Common myeloid progenitor, CD34-positive (primary cell): ENCODE measurements at places on chromosomes 6 and 20.

DNA sequence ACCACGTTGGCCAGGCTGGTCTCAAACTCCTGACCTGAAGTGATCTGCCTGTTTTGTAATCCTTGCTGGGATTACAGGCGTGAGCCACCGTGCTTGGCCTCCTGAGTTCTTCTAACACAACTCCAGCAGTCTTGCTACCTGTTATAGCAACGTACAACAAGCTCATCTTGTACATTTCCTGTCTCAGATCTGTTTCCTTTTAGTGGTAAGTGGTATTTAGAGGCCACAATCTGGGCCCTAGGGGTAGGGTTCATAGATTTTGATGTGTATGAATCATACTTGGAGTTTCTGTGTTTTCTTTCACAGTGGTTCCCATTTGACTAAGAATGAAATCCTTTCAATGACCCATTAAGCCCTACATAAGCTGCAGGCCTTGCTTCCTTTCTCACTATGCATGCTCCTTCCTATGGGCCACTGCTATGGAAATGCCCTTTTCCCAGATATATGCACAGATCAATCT is 27.1 kb upstream of the SYNCRIP start:
- DNase-seq, result peak; percentile 87

DNA sequence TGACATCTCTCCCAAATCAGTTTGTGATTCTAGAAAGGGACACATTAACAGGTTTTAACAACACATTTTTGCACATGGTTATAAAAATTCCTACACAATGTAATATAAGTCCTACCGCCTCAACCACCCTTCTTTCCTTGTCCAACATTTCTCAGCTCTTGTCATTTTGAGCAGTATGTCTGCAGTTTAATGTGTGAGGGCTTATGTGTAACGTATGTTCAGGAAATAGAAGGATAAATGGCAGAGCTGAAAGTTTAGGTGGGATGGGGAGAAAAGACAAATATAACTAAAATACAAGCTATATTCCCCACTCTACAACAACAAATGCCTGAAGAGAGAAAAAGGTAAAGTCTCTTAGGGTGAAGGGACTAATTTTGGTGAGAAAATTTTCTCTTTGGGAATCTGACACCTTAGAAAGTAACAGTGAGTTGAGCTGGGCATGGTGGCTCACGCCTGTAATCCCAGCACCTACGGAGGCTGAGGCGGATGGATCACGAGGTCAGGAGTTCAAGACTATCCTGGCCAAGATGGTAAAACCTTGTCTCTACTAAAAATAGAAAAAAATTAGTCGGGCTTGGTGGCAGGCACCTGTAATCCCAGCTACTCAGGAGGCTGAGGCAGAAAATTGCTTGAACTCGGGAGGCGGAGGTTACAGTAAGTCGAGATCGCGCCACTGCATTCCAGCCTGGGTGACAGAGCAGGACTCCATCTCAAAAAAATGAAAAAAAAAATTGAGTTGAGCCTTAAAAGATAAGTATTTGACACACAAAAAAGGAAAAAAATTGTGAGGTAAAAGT is 5.1 kb downstream of the PNRC1 start:
- DNase-seq, result no peak

DNA sequence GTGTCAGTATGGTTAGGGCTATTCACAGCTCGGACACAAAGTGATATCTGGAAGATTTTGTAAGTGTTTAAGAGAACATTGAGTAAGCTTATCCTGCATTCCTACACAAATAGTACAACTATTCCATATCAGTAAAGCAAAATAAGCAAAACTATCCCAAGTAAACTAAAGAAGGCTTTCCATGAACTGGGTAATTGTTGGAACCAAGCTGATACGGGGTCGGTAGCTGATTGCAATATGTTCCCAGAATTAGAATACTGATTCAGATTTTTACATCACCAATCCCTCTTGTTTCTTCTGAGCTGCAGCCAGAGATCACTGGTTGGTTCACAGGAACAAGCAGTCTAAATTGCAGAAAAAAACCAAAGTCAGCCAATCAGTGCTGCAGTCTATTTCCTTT is 54.1 kb downstream of the CDS2 start:
- DNase-seq, result no peak

DNA sequence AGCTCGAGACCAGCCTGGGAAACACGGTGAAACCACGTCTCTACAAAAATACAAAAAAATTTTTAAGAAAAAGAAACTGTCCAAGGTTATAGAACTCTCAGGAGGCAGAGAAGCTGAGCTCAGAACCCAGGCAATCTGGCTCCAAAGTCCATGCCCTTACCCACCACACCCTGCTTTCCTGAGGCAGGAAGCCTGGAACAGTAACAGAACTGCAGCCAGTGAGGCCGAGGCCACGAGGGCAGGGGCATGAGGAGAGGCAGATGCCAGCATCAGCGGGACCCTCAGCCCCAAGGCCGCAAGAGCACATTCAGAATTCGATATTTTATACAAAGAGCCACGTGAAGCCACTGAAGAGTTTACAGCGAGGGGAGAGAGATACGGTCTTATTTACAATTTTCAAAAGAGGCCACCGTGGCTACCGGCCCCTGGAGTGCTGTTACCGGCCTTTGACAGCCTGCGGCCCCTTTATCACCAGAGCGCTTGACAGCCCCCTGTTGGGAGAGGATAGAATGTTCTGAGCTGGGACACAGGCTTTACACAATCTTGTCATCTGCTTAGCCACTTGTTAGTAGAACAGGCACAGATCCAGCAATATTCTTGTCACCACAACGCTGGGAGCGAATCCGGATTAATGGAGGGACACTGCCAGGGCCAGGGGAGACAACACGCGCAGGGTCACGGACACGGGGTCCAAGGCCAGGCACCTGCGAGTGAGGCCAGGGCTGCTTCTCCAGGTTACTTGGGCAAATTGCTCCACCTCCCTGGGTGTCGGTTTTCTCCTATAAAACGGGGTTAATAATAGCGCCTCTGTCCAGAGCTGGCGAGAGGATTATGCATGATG is 5.6 kb downstream of the SPATA2 start:
- no peak for DNase-seq

- DNase-seq, result no peak
Observed at GRCh38 chr6:142898927-142899895, 45.8 kb downstream of the HIVEP2 start.

GRCh38 chr6:136225496-136225895 is 24.6 kb downstream of the MTFR2 start:
- no peak for DNase-seq

- DNase-seq, result no peak
Observed at GRCh38 chr6:104050455-104050854, 809.3 kb downstream of the HACE1 start.

- DNase-seq, result no peak
Observed at GRCh38 chr20:45672765-45673164, 2.7 kb upstream of the WFDC11 start.
